ENCODE measurements at places on chromosomes 13 and 19. TPM values are rescaled to one million over a fixed set of nuclear protein-coding genes. Genes with fewer than 3 reads are reported as not detected.

DNA sequence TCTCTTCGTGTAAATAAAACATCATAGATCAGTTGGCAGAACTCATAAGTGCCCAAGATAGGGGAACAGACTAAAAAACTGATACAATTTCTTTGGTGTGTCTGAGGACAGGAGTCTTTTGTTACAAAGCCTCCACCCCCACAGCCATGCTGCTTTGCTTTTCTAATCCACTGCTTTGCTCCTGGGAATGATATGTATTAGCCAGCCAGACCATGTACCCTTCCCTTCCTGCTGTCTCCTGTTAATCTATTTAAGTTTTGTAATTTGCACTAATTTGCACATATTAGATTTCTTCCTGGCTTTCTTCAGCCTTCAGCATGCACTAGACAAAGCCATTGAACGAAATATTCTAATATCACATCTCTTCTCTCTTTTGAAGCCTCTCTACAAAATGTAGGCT lies 130.5 kb downstream of the MAB21L1 start:
- H3K4me3 ChIP-seq, result no peak overlapping the region
- no peak for DNase-seq
- no peaks in the 10 kb centered on the region for H3K27me3 ChIP-seq
- H3K27ac ChIP-seq, result no peak overlapping the region

DNA sequence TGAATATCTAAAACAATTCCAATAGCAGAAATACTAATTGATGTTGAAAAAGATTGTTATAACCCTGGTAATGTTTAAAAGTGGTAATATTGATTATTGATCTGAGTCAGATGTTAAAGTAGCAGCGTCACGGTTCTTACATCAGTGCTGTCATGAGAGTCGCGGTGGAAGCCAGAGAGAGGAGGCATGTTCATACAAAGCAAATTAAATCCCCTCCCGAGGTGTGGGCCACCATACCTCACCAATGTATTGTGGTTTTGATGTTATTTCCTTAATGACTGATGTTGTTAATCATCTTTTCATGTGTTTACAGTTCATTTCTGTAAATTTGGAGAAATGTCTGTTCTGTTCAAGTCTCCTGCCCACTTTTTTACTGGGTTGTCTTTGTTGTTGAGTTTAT lies 11.2 kb downstream of the ZNF317 start:
- peak; percentile 29 for DNase-seq
- H3K27me3 ChIP-seq, result no peaks in the 10 kb centered on the region
- H3K36me3 ChIP-seq, result peaks cover 95% of the 10 kb centered on the region
- peaks cover 64% of the 10 kb centered on the region for H3K4me1 ChIP-seq

ARRDC2 gene
- total RNA-seq, result 13.5 TPM

- H3K36me3 ChIP-seq, result peaks cover 5% of the 10 kb centered on the region
- H3K4me1 ChIP-seq, result peaks cover 31% of the 10 kb centered on the region
- H3K27ac ChIP-seq, result peak overlapping the region; percentile 95
- H3K27me3 ChIP-seq, result no peaks in the 10 kb centered on the region
Measured at GRCh38 chr13:48000559-48001113, 437 bp downstream of the SUCLA2 start.

RNF225 gene
- total RNA-seq, result 0.25 TPM

Data from activated CD4-positive, alpha-beta T cell treated with anti-CD3 and anti-CD28 coated beads for 36 hours (primary cell).